ENCODE measurements at places on chromosomes 4 and X. TPM values are rescaled to one million over a fixed set of nuclear protein-coding genes. Genes with fewer than 3 reads are reported as not detected.

- no peaks in the 10 kb centered on the region for H3K4me1 ChIP-seq
- H3K4me3 ChIP-seq = no peak overlapping the region
- H3K36me3 ChIP-seq = no peaks in the 10 kb centered on the region
These were observed 1920.6 kb downstream of the ARAP2 start for GRCh38 chr4:34323549-34324320.

- peaks cover 46% of the 10 kb centered on the region for H3K4me1 ChIP-seq
- H3K27ac ChIP-seq = no peak overlapping the region
- H3K27me3 ChIP-seq = no peaks in the 10 kb centered on the region
- H3K4me3 ChIP-seq = peak overlapping the region; percentile 76
These were observed 1.1 kb downstream of the ZCCHC18 start for GRCh38 chrX:104113222-104113965.

GRCh38 chr4:76301775-76302162, 4.8 kb upstream of the STBD1 start:
- peaks cover 25% of the 10 kb centered on the region for H3K4me1 ChIP-seq
- H3K4me3 ChIP-seq = no peak overlapping the region
- no peaks in the 10 kb centered on the region for H3K36me3 ChIP-seq

- H3K4me3 ChIP-seq = no peak overlapping the region
- H3K27me3 ChIP-seq = no peaks in the 10 kb centered on the region
These were observed 73.5 kb upstream of the RAP2C start for GRCh38 chrX:132292793-132293192.

OTC gene
- total RNA-seq = not detected

- H3K27ac ChIP-seq = no peak overlapping the region
- H3K4me3 ChIP-seq = no peak overlapping the region
- no peak for DNase-seq
- H3K4me1 ChIP-seq = no peaks in the 10 kb centered on the region
- H3K36me3 ChIP-seq = no peaks in the 10 kb centered on the region
These were observed 158.5 kb downstream of the NR3C2 start for GRCh38 chr4:148283665-148284064.

RRH gene
- 0.35 TPM for total RNA-seq

- H3K27ac ChIP-seq = no peak overlapping the region
- DNase-seq = no peak
- peaks cover 29% of the 10 kb centered on the region for H3K4me1 ChIP-seq
- no peak overlapping the region for H3K4me3 ChIP-seq
- H3K36me3 ChIP-seq = no peaks in the 10 kb centered on the region
These were observed 4.9 kb downstream of the SPRY1 start for GRCh38 chr4:123401271-123402120.

GRCh38 chr4:114734594-114734993, 136.0 kb downstream of the UGT8 start:
- no peak overlapping the region for H3K27ac ChIP-seq
- H3K36me3 ChIP-seq = no peaks in the 10 kb centered on the region
- H3K4me3 ChIP-seq = no peak overlapping the region
- H3K4me1 ChIP-seq = no peaks in the 10 kb centered on the region

GLRA3 gene
- not detected for total RNA-seq

- no peaks in the 10 kb centered on the region for H3K36me3 ChIP-seq
- H3K4me1 ChIP-seq = no peaks in the 10 kb centered on the region
- no peak for DNase-seq
- no peak overlapping the region for H3K4me3 ChIP-seq
These were observed 168.9 kb downstream of the MAB21L2 start for GRCh38 chr4:150750824-150751223.

DNA sequence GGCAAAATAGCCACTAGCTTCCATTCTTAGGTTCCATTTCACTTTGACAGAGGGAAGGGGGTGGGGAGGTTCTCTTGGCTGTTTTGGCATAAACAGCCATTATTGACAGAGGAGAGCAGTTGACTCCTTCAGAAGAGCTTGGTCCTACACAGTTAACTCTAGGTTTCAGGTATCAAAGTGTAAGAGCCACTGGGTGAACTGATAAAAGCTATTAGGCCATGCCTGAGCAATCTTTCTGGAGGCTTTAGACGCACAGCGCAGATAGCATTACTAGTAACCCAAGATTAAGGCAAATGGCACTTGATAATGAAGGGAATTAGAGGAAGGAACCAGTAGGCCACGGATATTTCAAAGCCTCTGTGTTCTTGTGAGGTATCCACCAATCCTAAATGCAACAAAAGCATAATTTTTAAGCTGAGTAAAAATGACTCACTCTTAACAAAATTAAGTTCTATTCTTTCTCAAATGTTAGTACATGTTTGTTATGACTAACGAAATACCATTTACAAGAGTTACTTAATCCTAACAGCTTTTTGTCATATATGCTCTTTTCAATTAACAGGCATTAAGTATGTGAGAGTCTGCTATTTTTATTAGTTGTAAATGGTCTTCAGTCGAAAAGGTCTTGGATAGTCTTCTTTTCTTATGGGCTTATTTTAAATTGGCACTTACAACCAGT, 53.6 kb downstream of the SLC7A11 start:
- DNase-seq = no peak
- no peaks in the 10 kb centered on the region for H3K36me3 ChIP-seq
- H3K27me3 ChIP-seq = no peaks in the 10 kb centered on the region

DNA sequence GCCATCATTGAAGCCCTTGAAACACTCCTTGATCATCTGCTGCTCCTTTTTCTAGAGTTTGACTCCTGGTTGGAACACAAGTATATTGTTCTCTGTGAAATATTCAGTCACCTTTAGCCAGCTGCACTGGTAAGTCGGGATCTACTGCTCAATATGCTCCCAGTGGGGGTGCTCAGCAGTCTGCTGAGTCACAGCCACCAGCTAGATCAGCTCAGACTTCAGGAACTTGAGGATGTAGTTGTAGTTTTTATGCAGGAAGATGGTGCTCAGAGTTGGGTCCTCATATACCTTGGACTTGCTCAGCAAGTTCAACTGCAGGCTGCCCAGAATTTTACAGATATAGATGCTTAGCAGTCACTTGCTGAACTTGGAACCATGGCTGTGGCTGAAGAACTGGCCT, 202.5 kb upstream of the RPL34 start:
- no peaks in the 10 kb centered on the region for H3K4me1 ChIP-seq
- no peaks in the 10 kb centered on the region for H3K27me3 ChIP-seq
- no peak overlapping the region for H3K27ac ChIP-seq
- no peak overlapping the region for H3K4me3 ChIP-seq
- H3K36me3 ChIP-seq = no peaks in the 10 kb centered on the region

DNA sequence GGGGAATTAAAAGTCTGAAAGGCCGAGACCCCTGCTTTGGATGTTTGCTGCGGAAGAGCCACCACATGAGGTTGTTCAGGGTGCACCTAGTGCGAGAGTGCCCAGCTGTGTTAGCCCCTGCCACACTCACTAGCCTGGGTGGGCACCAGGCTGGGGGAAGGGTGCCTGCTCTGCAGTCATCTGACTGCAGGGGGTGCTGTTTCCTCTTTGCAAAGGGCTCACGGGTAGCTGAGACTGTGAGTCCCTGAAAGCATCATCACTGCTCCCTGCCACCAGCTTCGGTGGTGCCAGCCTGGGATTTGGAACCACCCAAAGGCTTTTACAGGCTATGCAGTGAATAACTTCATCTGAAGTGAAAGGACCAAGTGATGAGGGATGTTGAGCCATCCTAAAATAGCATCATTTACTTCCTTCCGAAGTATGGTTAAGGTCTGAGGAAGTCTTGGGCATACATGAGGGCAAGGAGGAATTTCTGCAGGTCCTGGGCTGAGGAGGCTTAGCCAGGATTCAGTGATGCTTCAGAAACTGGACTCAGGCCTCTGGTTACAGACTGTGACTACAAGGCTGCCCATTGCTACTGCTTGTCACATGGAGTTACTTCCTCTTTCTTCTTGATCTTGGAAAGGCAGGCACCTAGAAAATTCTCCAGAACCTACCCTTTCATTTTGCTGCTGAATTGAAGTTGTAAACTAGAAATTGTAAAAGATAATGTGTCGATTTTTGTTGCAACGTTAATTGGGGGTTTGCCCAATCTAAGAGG, 293.2 kb upstream of the PRPS2 start:
- H3K36me3 ChIP-seq = no peaks in the 10 kb centered on the region
- no peak overlapping the region for H3K27ac ChIP-seq
- no peaks in the 10 kb centered on the region for H3K4me1 ChIP-seq
- no peak for DNase-seq
